Peyer's patch (tissue), 4 donors: ENCODE measurements at places on chromosomes 2 and 18. TPM values are rescaled to one million over a fixed set of nuclear protein-coding genes. Genes with fewer than 3 reads are reported as not detected.

IL1RN gene
- total RNA-seq: 42.7 TPM

GPAT2 gene
- 1.7 TPM for total RNA-seq

COL5A2 gene
- total RNA-seq: 10.2 TPM

ZNF804A gene
- total RNA-seq: 1.1 TPM

TLX2 gene
- total RNA-seq: 1.7 TPM

UCN gene
- total RNA-seq: 2.3 TPM

DCDC2C gene
- not detected for total RNA-seq

SOCS6 gene
- total RNA-seq: 39.8 TPM

ADAM23 gene
- 2.0 TPM for total RNA-seq

- no peaks in the 10 kb centered on the region for H3K36me3 ChIP-seq
- no peaks in the 10 kb centered on the region for H3K27me3 ChIP-seq
- H3K27ac ChIP-seq: no peak overlapping the region
Measured at GRCh38 chr18:68418226-68418868, 296.6 kb downstream of the TMX3 start.

DNA sequence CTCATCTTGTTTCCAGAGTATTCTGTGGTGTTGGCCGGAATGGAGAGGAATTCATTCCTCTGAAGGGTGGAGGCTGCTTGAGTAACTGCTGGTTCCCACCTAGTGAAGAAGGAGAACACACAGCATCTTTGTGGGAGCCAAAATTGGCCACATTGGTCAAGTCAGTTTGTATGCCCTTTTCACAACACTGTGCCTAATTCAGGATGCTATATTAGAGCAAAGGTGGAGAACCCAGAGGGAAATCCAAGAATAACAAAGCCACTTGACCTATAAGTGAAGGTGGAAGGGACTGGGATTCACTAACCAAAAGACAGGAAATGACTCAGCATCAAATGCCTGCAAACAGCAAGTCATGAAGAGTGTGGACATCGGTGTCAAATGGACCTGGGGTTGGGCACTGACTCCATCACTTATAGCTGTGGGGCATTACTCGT lies 27.3 kb upstream of the MLPH start:
- no peak overlapping the region for H3K27ac ChIP-seq
- no peaks in the 10 kb centered on the region for H3K36me3 ChIP-seq
- no peak overlapping the region for H3K4me3 ChIP-seq
- H3K4me1 ChIP-seq: no peaks in the 10 kb centered on the region
- no peaks in the 10 kb centered on the region for H3K27me3 ChIP-seq

DNA sequence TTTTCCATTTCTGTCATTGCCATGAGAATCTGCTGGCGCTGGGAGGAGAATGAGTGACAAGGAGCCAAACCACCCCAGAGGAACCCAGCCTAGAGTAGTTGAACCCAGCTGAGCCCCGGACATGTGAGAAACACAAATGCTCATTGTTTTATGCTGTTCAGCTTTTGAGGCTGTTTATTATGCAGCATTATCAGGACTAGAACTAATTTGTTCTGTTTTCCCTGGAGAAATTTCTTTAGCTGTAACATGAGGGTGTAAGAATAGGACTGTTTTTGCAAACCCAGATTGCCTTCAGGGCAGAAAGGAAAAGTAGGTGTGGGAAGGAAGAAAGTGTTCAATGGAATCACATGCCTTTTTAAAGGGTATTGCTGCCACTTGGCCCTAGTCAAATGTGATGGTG lies 28.5 kb upstream of the DOCK10 start:
- no peak overlapping the region for H3K4me3 ChIP-seq

- H3K27ac ChIP-seq: no peak overlapping the region
- no peak overlapping the region for H3K4me3 ChIP-seq
- DNase-seq: no peak
- H3K27me3 ChIP-seq: no peaks in the 10 kb centered on the region
- peaks cover 4% of the 10 kb centered on the region for H3K4me1 ChIP-seq
Measured at GRCh38 chr2:23456396-23456795, 71.4 kb downstream of the KLHL29 start.

DNA sequence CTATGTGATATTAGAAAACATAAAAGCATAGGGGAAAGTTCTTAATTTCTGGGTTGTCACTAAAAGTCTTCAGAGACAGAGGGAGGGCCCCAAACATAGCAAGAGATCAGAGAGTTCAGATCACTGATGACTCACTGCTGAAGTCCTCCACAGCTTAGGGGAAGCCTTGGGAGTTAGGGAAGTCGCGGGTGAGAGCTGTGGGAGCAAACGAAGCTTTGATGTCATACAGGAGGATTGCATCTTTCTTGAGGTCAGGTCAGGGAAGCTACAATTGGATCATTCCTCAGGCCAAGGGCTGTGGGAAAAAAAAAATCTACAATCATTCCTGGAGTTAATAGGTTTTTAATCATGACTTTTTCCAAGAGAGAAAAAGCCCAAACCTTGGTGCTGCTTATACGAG lies 96.2 kb downstream of the COPS8 start:
- H3K4me3 ChIP-seq: no peak overlapping the region
- DNase-seq: no peak
- H3K36me3 ChIP-seq: no peaks in the 10 kb centered on the region
- H3K27me3 ChIP-seq: no peaks in the 10 kb centered on the region
- H3K27ac ChIP-seq: peak overlapping the region; percentile 45
- H3K4me1 ChIP-seq: no peaks in the 10 kb centered on the region

- no peaks in the 10 kb centered on the region for H3K4me1 ChIP-seq
- no peaks in the 10 kb centered on the region for H3K36me3 ChIP-seq
- H3K4me3 ChIP-seq: no peak overlapping the region
- no peak for DNase-seq
- no peak overlapping the region for H3K27ac ChIP-seq
- H3K27me3 ChIP-seq: no peaks in the 10 kb centered on the region
Measured at GRCh38 chr2:98269830-98270229, 76.4 kb upstream of the CNGA3 start.

DNA sequence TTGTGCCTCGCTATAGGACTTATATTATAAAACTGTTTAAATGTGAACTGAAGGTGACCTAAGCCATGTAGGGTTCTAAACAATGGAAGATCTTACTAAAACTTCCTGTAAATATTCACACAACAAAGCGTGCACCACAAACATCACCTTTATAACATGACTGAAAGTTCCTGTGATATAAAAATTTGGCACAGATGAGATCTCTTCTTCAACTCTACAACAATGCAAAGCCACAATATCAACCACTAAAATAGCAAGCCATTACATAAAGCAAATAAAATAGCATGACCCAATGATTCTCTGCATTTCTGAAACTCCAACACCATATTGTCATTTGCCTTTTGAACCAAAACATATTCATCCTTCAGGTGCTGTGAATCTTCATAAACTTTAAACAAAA lies 3.5 kb downstream of the YES1 start:
- H3K36me3 ChIP-seq: no peaks in the 10 kb centered on the region
- peaks cover 39% of the 10 kb centered on the region for H3K4me1 ChIP-seq
- no peak overlapping the region for H3K4me3 ChIP-seq
- H3K27ac ChIP-seq: no peak overlapping the region
- H3K27me3 ChIP-seq: no peaks in the 10 kb centered on the region
- DNase-seq: no peak

- peak overlapping the region; percentile 51 for H3K27ac ChIP-seq
- DNase-seq: peak; percentile 59
- H3K27me3 ChIP-seq: no peaks in the 10 kb centered on the region
Measured at GRCh38 chr2:96320728-96321622, 4.1 kb upstream of the ITPRIPL1 start.

DNA sequence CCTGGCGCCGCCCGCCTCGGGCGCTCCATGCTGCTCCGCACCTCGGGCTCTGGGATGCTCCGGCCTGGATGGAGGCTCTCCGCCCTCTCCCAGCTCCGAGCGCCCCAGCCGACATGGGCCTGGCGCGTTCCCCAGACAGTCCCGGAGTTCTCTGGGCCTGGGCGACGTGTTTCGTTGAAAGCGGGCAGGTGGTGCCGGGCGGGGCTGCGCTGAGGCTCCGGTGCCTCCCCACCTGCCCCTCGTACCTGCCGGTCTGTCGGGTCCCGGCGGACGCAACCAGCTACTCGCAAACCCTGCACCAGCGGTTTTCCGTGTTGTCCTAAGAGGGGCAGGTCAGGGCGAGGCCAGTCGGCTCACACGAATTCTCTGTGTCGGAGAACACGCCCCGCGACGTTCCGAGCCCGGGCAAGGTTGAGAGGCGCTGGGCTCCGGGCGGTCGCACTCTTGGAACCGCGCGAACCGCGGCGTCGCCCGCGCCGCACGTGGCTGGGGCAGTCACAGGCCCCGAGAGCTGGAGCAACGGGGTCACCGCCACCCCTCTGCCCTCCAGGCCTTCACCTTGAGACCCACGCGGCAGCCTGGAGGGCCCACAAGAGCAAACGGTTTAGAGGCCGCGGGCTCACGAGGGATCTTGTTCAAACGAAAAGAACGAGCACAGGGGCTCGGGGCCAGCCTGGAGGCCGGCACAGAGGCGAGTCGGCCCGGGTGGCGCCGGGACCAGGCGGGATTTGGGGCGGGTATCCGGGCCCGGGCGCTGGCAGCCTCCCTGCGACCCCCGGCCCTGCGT lies 4.2 kb upstream of the SIX2 start:
- no peaks in the 10 kb centered on the region for H3K4me1 ChIP-seq
- no peak overlapping the region for H3K27ac ChIP-seq
- peaks cover 56% of the 10 kb centered on the region for H3K27me3 ChIP-seq
- no peaks in the 10 kb centered on the region for H3K36me3 ChIP-seq
- H3K4me3 ChIP-seq: no peak overlapping the region

GRCh38 chr2:172806493-172806892 lies 70.8 kb downstream of the RAPGEF4 start:
- no peaks in the 10 kb centered on the region for H3K4me1 ChIP-seq
- H3K4me3 ChIP-seq: no peak overlapping the region
- DNase-seq: no peak
- no peaks in the 10 kb centered on the region for H3K27me3 ChIP-seq
- H3K36me3 ChIP-seq: no peaks in the 10 kb centered on the region
- no peak overlapping the region for H3K27ac ChIP-seq

- H3K4me1 ChIP-seq: no peaks in the 10 kb centered on the region
- DNase-seq: no peak
- H3K27ac ChIP-seq: no peak overlapping the region
- no peak overlapping the region for H3K4me3 ChIP-seq
- no peaks in the 10 kb centered on the region for H3K36me3 ChIP-seq
- no peaks in the 10 kb centered on the region for H3K27me3 ChIP-seq
Measured at GRCh38 chr2:220857368-220857767, 714.7 kb downstream of the EPHA4 start.

DNA sequence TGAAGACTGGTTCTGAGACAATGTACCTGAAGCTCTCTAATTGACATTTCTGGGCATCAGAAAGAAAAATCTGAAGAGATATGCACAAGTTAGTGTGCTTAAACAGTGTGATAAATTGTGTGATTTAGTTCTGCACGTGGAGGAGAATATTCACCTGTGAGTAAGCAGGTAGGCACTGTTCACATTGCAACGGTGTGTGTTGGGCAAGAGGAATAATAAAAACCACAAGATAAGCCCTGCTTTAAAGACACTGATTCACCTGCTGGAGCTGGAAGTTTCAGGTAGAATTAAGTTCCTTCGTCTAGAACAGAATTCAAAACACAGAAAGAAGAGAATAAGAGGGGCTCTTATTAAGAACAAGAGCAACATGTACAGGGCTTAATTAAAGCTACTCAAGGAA lies 864.3 kb upstream of the SOX11 start:
- H3K27me3 ChIP-seq: no peaks in the 10 kb centered on the region
- H3K36me3 ChIP-seq: no peaks in the 10 kb centered on the region
- DNase-seq: no peak

GRCh38 chr2:112345030-112346027 lies 69.9 kb downstream of the ZC3H6 start:
- no peaks in the 10 kb centered on the region for H3K36me3 ChIP-seq
- no peaks in the 10 kb centered on the region for H3K27me3 ChIP-seq
- no peaks in the 10 kb centered on the region for H3K4me1 ChIP-seq
- H3K4me3 ChIP-seq: no peak overlapping the region
- no peak overlapping the region for H3K27ac ChIP-seq
